ENCODE measurements at places on chromosomes 6 and 20.
A peak's percentile ranks its signal among the peaks of the same experiment; 100 is the strongest.

- DNase-seq = no peak
Measured at GRCh38 chr20:51698252-51698651, 69.9 kb downstream of the ATP9A start.

DNA sequence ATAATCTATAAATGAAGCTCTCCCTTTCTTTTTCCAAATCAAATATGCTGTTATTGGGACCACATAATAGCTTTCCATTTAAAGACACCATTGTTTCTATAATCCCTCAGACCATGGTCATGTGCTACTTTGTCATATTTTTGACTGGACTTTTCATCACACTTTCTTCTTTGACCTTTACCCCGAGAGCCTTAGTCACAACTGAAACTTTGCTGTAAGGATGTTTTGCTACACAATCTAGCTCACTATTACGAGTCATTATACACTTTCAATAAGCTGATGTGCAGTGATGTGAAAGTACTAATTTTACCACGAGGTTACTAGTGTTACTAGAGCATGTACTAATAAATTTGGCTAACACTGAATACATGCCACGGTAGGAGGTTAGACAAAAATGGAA lies 367.2 kb upstream of the RUNX2 start:
- DNase-seq = no peak

DNA sequence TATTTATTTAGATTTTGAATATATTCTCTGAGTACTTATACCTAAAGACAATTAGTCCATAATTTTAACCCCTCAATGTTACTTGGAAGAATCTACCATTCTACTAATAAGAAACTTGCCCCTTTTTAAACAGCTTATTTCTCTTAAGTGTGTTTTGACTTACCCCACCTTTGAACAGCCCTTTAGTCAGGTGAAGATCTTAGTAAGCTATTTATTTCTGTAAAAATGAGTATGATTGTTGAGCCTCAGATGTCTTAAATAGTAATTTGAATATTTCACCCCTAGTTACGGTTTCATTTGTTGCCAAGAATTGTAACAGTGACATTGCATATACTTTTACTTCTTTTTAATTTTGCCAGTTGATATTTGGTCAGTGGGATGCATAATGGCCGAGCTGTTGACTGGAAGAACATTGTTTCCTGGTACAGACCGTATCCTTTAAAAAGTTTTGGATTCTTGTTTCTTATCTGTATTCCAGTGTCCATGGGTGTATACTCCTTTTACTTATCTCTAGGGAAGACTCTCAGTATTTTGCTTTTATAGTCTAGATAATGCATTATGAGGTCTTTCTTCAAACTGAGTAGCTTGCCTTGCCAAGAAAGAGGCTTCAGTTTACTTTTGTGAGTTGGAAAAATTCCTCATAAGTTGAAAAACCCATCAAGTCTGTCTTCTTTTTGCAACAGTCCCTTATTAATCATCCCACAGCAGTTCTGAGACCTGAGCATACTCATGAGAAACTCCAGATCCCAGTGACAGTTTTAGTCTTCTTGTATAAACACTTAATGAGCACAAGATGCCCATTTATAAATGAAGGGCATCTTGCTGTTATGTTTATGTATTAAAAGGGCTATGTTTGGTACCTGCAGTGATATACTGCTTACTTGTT lies 48.8 kb downstream of the MAPK14 start:
- no peak for DNase-seq

- DNase-seq = peak; percentile 13
Measured at GRCh38 chr6:130366107-130367005, 539 bp downstream of the TMEM200A start.

DNA sequence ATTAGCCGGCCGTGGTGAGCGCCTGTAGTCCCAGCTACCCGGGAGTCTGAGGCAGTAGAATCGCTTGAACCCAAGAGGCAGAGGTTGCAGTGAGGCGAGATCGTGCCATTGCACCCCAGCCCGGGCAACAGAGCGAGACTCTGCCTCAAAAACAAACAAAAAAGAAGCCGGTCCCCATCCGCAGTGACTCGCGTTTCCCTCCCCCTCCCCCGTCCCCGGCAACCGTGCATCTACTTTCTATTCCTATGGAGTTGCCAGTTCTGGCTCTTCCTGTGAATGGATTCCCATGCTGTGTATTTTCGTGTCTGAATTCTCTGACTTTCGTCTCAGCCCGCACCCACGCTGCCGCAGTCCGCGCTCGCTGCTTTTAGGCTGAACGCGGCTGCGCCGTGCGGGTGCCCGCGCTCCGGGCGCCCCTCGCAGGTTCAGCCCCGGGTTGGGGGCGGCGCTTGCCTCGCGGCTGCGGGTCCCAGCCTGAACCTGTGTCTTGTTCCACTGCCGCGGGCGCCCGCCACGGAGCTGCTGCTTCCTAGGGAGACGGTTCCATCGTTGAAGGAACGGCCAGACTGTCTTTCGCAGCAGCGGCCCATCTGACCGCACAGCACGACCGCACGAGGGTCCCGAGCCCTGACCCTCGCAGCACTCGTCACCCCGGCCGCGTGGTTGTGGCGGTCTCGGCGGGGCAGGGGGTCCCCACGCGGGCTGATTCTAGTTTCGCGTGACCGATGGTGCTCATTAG lies 1.1 kb upstream of the MRGBP start:
- peak; percentile 64 for DNase-seq

DNA sequence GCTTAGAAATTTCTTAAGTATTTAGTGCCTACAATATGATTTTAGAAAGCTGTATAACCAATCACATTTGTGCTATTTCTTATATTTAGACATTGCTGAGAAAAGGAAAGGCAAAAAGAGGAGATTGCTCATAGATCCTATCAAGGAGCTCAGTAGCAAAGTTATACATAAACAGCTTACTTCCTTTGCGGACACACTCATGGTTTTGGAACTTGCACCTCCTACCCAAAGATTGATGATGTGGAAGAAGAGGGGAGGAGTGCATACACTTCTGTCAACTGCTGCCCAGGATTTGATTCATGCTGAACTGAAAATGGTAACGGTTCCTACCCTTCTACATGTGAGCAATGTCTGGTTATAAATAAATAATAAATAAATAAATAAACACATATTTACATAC lies 16.7 kb downstream of the RAD21L1 start:
- DNase-seq = no peak

- no peak for DNase-seq
Measured at GRCh38 chr6:14789996-14790395, 455.9 kb upstream of the JARID2 start.

GRCh38 chr6:19668710-19669109 lies 168.5 kb upstream of the ID4 start:
- DNase-seq = no peak

GRCh38 chr6:108714766-108715414 lies 133.3 kb upstream of the ARMC2 start:
- DNase-seq = no peak

DNA sequence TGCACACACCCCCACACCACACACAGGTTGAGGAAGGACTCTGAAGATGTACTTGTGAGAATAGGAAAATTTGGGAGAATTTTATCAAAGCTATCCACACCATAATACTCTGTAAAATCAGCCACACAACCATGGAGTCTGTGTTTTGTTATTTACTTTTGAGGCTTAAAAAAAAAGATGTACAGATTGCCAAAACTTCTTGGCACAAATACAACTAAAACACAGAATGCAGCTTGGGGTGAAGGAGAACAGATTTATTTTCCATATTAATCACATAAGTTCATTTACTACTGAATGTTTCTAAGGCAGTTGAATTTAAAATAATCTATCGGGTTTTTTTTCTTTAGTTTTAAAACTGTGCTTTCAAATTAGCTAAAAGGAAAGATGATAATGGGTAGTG lies 32.8 kb upstream of the KCNQ5 start:
- DNase-seq = no peak

DNA sequence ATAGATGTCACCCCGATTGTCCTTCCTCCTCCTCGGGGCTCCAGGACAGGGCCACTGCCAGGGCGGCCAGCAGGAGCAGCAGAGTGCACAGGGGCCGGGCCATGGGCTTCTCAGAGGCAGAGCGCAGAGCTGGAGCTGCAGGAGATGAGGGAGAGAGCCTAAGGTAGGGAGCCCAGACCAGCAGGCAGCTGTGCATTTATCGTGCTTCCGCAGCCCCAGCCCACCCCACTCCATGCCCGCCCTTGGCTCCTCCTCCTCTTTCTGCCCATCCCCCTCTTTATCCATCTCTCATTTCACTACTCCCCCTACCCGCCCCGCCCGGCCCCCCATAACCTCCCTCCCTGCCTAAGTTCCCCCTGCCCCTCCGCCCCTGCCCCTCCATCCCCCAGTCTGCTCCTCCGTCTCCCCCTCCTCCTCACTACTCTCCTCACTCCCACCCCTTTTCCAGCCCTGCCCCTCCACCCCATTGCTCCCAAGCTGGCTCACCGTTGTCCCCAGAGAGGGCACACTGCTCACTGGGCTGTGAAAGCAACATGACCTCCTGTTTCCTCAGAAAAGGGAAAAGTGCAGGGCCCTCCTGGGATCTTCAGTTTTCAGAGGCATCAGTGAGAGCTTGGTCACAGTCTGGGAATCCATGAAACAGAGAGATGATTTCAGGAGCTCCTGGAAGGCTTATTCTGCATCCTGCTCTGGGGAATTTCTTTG lies 25.5 kb upstream of the CST1 start:
- DNase-seq = no peak

DNA sequence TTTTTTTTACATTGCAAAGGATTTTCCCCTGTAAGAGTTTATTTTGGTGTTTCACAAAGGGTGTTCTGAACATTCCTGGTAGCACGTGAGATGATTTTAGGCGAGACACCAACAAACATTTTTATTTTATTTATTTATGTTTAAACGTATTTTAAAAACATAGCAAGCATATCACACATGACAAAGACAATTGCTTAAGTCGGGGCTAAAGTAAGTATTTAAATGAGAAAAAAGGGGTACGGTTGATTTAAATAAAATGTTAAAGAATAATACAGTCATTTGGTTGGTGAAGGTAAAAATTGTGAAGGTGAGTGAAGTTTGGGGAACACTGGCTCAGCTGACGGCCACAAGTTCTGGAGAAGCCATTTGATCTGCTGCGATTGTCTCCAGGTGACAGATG lies 129.7 kb downstream of the BMP7 start:
- DNase-seq = no peak

DNA sequence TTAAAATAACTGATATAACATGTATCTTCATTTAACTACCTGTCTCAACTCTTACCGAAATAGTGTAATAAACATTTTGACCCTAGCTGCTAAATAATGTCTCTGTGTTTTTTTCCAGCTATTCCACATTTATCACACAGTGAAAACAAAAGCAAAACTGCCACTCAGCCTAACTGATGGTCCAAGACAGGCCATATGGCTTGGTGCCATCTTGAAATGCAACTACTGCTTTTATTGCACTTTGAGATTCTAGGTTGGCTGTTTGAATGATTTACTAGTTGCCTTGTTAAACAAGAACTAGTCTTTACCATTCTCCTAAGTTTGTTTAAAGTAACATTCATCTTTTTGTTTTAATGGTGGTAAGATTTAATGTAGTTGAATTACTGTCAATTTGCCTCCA lies 739.8 kb downstream of the TFAP2A start:
- DNase-seq = no peak

DNA sequence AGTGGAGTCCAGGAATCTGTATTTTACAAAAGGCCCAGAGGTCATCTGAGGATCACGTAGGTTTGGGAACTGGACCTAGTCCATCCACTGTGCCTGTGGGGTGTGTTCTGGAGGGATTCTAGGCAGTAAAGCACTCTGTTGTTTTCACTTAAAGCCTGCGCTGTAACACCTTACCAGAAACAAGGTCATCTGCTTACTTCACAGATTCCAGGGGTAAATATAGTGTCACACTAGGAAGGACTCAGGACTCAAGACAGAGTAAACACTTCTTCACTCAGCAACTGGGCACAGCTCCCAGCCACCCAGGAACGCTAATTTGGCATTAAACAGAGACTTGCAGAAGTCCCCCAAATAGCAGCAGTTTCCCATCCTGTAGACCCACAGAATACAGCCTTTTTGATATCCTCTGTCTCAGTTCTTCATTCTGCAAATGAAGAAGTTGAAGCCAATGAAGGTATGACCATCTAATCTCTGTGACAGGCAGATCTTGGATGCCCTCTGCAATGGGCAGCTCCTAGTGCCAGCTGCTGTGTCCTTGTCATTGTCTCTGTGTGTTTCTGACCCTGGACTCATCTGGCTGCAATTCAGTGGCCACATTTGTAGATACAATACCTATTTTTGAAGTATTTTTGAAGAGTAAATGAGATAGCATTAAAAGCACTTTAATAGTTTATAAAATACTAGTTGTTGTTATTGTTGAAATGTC lies 129.1 kb downstream of the SLC24A3 start:
- no peak for DNase-seq

DNA sequence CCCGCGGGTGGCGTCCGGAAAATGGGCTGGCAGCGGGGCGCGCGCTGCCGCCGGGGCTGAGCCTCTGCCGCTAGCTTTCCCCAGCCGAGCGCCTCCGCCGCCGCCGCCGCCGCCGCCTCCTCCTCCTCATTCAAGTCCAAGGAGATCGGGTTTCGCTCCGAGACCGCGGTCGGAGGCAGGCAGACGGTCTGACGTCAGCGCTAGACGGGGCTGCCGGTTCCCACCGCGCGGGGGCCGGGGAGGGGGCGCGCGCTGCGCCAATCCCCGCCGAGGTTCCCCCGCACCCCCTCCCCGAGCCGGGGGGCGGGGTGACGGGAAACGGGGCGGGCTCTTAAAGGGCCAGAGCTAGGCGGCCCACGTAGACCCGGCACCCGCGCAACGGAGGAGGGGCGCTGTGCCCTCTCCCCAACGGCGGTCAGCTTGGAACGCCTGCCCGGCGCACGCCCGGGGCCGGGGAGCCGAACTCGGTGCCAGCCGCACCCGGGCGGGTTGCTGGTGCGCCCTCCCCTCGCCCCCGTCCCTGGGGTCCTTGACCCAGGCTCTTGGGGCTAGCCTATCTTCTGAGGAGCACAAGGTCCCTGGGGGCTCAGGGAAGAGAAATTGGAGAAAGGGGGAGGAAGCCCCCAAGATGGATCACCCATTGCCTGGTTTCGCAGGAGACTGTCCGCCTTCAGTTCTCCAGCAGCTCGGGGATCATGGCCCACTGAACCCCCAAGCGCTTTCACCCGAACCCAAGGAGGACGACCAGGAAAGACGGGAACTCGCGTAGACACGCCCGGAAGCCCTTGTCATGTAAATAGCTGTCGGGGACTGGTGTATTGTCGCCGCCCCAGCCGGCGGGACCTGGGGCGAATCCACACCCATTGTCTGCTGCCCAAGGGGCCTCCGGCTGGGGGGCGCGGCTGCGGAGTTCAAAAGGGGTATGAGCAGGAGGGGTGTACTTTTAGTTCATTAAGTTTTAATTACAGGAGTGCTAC lies at the start of gene PMEPA1:
PMEPA1 (minus strand) TSS at position 193 of the 977 bp plus-strand sequence. CDS start 433 bp downstream, outside the sequence.
- DNase-seq = peak; percentile 91

GRCh38 chr6:30676660-30677285 lies 4.0 kb upstream of the DHX16 start:
- DNase-seq = no peak

- DNase-seq = no peak
Measured at GRCh38 chr6:161722394-161722793, 448.5 kb upstream of the AGPAT4 start.
